ENCODE measurements at places on chromosomes 16 and 17.

DNA sequence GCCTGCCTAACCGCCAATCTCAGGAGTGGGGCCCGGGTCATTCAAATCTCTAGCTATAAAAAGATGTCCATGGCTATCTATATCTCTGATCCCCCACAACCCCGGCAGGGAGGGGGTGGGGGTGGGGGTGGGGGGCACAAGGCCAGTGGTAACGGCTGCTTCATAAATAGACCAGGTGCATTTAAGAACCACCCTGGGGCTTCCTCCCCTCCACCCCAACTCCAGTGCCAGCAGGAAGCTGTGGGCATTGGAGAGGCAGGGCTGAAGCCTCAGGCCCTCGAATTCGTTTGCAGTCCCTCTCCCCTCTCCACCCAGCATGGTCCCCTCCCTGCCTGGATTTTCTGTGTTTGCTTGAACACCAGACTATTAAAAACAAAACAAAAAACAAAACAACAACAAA is 56.0 kb downstream of the RAP1GAP2 start:
- DNase-seq = no peak

- no peak for DNase-seq
Measured at GRCh38 chr17:71966459-71967313, 154.1 kb upstream of the SOX9 start.

DNA sequence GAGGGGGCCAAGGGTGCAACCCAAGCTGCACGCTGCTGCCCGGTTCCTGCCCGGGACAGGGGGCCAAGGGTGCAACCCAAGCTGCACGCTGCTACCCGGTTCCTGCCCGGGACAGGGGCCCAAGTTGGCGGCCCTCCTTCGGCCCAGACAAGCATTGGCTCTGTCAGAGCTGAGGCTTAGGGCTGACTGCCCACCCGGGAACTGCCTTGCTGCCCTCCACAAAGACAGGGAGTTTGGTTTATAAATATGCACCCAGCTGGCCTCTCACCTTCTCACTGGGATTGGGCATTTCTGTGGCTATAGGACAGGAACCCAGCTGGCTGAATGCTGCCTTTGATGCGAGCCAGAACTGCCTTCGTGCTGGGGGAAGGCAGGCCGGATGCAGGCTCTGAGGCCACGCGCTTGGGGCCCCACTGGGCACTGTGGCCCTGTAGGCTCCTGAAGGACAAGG is 105.7 kb downstream of the IRX5 start:
- DNase-seq = no peak

GRCh38 chr16:89244754-89245153 is 27.3 kb downstream of the ZNF778 start:
- no peak for DNase-seq

- DNase-seq = no peak
Measured at GRCh38 chr16:22191532-22192260, 14.4 kb upstream of the EEF2K start.

DNA sequence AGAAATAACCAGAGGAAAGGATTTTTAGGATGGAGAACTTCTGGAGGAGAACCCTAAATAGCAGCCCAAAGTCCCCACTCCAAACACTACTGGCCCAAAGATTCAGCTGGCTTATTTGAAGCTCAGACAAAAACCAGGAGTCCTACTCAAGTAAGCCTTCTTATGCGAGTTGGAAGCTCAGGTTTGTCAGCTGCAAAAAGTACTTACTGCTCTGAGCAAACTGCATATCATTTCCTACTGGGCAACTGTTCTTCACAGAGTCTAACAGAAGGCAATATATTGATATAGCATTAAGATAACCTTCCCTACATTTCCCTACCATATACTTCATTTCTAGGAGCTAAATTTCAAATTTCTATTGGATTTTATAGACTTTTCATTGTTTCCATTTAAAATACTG is 76.1 kb upstream of the CORO6 start:
- DNase-seq = no peak

- DNase-seq = no peak
Measured at GRCh38 chr17:6232732-6233101, 162.5 kb downstream of the WSCD1 start.

Measured in RKO (cell line).